ENCODE measurements at places on chromosomes 5 and 9. TPM values are rescaled to one million over a fixed set of nuclear protein-coding genes. Genes with fewer than 3 reads are reported as not detected.
A peak's percentile ranks its signal among the peaks of the same experiment; 100 is the strongest.

DNA sequence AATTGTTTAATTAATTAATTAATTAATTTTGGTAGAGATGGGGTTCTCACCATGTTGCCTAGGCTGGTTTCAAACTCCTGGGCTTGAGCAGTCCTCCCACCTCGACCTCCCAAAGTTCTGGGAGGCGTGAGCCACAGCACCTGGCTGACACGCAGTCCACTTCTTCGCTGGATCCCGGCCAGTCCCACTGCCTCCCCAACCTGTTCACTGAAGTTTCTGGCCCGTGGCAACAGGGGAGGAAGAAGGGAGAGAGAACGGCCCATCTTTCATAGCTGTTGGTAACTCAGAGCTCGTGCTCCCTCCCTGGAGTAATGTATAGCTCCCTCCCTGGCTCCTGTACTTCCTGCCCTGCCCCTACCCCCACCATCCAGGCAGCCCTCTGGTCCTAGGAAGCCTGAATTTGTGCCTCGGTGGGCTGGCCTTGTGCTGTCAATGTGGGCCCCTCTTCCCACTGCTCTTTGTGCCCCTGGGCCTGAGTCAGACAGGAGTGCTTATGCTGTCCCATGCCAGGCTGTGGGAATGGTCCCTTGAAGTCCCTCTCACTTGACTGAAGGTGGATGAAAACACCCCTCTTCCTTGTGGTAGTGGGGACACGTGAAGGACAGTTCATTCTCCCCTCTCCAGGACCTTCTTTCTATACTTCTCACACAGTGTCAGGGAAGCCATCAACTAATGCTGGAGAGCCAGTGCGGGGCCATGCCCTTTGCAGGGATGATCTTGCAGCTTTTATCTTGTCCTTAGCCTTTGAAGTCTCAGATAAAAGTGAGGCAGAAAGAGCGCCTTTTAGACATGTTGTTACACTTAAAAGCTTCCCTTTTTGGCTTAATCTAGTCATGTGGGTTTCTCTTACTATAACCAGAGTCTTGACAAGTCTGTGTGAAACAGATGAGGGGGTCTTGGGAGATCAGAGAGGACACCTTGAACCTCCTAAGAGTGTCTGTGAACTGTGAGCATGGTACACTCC, 38.1 kb downstream of the ANGPTL2 start:
- no peaks in the 10 kb centered on the region for H3K36me3 ChIP-seq
- no peak overlapping the region for H3K4me3 ChIP-seq
- no peak overlapping the region for H3K27ac ChIP-seq

DNA sequence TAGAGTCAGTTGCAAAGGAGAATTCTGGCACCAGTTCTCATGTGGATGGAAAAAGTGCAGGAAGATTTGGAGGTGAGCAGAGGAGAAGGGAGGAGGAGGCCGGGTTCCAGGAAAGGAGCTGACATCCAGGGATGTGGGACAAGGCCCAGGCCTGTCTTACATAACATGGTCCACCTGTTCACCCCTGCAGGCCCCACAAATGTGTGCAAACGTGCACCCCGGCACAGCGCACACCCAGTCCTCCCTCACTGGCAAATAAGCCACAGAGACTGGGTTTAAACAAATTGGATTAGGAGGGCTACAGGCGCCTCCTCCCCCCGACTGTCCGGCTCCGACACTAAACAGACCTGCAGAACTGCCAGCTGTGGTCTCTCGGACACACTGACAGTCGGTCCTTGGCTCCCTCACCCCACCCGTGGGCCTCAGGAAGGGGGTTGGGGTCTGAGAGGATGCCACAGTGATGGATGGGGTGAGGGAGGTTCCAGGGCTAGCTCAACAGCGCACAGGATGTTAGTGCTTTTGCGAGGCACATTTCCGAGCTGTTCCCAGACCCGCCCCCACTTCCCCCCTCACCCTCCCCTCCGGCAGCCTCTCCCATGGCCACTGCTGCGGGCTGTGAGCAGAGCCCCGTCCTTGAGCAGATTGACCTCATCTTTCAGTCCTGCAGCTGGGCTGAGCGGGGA, 43.4 kb upstream of the IL17B start:
- H3K27me3 ChIP-seq = no peaks in the 10 kb centered on the region
- no peak for DNase-seq
- peak overlapping the region; percentile 80 for H3K27ac ChIP-seq
- H3K36me3 ChIP-seq = no peaks in the 10 kb centered on the region

DNA sequence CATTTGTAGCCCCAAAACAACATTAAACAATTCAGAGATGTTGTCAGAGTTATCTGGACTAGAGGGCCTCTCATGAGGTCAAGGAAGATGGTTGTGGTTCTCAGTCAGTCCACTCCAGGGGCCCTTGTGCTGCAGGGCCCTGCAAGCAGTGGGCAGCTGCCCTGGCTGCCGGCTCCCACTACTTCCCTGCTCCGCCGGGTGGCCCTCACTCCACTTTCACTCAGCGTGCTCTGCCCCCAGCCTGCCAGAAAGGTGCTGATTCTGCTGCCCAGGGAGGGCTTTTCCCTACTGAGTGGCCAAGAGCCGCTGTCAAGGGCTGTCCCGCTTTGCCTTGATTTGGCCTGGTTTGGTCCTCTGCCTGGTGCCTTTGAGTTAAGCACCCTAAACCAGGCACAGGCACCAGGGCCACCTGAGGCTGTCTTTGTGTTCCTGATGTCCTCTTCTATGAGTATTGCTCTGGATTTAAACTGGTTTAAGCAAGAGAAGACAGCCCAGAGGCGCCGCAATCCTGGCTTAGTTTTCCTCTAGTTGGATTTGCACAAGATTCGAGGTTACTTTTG, 117.2 kb downstream of the GADD45G start:
- H3K27me3 ChIP-seq = no peaks in the 10 kb centered on the region
- no peak overlapping the region for H3K4me3 ChIP-seq
- no peaks in the 10 kb centered on the region for H3K4me1 ChIP-seq

DNA sequence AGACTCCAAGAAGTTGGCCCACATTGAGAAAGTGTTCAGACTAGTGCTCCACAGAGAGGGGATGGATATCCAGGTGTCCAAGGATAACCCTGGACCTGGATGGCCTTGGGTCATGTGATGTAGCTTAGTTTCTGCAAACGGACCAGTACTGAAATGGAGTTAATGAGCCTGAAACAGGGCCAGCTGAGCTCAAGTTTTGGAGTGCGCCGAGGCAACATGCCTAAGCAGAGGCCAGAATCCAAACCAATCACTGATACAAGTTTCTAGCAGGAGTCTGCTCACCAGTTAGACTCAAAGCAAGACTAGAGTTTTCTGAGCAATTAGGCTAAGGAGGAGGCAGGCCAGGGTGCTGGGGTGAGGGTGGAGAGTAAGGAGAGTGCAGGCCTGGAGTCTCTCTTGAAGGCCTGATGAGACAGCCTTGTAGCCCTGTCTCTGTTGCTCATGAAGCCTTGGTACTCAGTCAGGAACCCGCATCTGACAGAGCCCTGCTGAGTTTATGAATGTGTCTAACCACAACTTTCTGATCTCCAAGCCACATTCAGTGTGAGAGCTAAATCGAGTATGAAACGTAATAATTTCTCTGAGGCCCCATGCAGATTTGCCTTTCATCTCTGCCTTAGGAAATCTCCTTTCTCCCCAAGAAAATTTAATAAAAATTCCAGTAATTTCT, 68.9 kb upstream of the EQTN start:
- H3K27me3 ChIP-seq = no peaks in the 10 kb centered on the region
- H3K4me1 ChIP-seq = peaks cover 31% of the 10 kb centered on the region
- DNase-seq = peak; percentile 84
- no peaks in the 10 kb centered on the region for H3K36me3 ChIP-seq

GRCh38 chr5:38193015-38193581, 65.3 kb upstream of the EGFLAM start:
- no peaks in the 10 kb centered on the region for H3K4me1 ChIP-seq
- H3K36me3 ChIP-seq = no peaks in the 10 kb centered on the region
- H3K27ac ChIP-seq = no peak overlapping the region
- H3K4me3 ChIP-seq = no peak overlapping the region
- no peaks in the 10 kb centered on the region for H3K27me3 ChIP-seq
- DNase-seq = no peak

GRCh38 chr5:136205061-136205702, 12.2 kb upstream of the SMIM32 start:
- no peak for DNase-seq
- peaks cover 33% of the 10 kb centered on the region for H3K27me3 ChIP-seq
- no peaks in the 10 kb centered on the region for H3K4me1 ChIP-seq
- no peaks in the 10 kb centered on the region for H3K36me3 ChIP-seq
- no peak overlapping the region for H3K27ac ChIP-seq

DNA sequence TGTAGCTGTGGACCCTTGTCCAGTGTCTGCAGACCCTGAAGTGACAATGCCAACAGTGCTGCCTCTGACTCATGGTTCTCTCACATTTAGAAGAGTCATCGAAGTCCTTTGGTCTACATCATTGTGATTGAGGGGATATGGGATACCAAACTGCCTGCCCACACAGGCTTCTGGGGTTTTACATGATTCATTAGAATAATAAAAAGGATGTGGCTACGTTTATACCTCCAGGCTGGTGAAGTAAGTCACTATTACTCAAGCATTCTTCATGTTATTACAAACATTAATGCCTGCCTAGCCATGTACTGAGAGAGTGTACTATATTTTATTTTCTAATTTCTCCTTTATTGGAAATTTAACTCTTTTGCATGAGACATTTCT, 365.7 kb downstream of the SPATA31D1 start:
- no peak overlapping the region for H3K27ac ChIP-seq
- no peak for DNase-seq
- H3K36me3 ChIP-seq = no peaks in the 10 kb centered on the region
- H3K4me3 ChIP-seq = no peak overlapping the region

DNA sequence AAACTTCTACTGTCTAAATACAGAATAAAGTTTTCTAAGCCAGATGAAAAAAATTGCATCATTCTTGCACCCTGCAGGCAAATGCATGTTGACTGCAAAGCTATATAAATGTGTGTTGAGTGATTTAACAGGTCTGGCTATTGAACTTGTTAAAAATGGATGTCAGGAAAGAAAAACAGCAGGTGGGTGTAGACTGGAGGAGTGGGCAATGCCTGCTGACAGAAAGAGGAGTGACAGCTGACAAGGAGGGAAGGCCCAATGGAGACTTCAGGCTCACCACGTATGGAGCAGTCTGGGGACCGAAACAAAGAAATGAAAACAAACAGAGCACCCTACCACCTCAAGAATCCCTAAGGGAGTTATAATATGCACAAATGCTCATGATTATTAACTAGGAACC, 127.8 kb downstream of the GRIA1 start:
- H3K4me1 ChIP-seq = no peaks in the 10 kb centered on the region
- no peaks in the 10 kb centered on the region for H3K27me3 ChIP-seq

DNA sequence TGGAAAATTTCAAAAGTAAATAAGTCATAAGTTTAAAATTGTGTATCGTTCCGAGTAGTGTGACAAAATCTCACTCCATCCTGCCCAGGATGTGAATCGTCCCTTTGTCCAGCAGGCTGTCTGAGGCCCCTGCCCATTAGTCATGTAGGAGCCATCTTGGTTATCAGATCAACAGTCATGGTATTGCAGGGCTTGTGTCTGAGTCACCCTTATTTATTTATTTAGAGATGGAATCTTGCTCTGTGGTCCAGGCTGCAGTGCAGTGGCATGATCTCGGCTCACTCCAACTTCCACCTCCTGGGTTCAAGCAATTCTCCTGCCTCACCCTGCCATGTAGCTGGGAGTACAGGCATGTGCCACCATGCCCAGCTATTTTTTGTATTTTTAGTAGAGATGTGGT, 30.2 kb downstream of the ITGA2 start:
- no peak for DNase-seq
- H3K27me3 ChIP-seq = no peaks in the 10 kb centered on the region
- no peaks in the 10 kb centered on the region for H3K36me3 ChIP-seq
- no peak overlapping the region for H3K4me3 ChIP-seq
- H3K4me1 ChIP-seq = no peaks in the 10 kb centered on the region

- H3K4me3 ChIP-seq = no peak overlapping the region
- H3K4me1 ChIP-seq = no peaks in the 10 kb centered on the region
- H3K36me3 ChIP-seq = no peaks in the 10 kb centered on the region
- no peaks in the 10 kb centered on the region for H3K27me3 ChIP-seq
- peak; percentile 59 for DNase-seq
- no peak overlapping the region for H3K27ac ChIP-seq
Observed at GRCh38 chr5:76641514-76642120, 18.4 kb upstream of the F2RL2 start.

Gene PCDHB4
- 0.09 TPM for total RNA-seq

DNA sequence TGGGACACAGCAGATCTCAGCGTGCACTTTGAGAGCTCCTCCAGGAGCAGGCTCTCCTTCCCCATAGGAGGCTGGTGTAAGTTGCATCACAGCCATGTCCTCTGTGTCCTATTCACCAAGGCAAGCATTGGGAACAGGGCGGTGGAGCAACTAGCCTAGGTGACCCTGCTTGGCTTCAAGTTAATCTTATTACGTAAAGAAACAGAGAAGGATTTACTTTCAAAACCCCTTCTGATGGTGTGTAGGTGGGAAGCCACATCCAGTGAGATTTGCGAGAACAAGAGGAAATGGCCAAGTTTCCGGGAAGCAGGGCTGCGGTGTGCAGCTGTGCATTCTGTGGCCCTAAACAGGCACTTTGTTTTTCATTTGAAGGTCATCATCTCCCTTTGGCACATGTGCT, 80.2 kb downstream of the TRIO start:
- no peak for DNase-seq
- no peak overlapping the region for H3K4me3 ChIP-seq
- peaks cover 79% of the 10 kb centered on the region for H3K4me1 ChIP-seq
- peak overlapping the region; percentile 13 for H3K27ac ChIP-seq

GRCh38 chr5:119280380-119280779, 75.4 kb upstream of the TNFAIP8 start:
- H3K4me3 ChIP-seq = no peak overlapping the region
- H3K36me3 ChIP-seq = peaks cover 47% of the 10 kb centered on the region
- no peaks in the 10 kb centered on the region for H3K27me3 ChIP-seq
- peaks cover 75% of the 10 kb centered on the region for H3K4me1 ChIP-seq
- no peak overlapping the region for H3K27ac ChIP-seq

DNA sequence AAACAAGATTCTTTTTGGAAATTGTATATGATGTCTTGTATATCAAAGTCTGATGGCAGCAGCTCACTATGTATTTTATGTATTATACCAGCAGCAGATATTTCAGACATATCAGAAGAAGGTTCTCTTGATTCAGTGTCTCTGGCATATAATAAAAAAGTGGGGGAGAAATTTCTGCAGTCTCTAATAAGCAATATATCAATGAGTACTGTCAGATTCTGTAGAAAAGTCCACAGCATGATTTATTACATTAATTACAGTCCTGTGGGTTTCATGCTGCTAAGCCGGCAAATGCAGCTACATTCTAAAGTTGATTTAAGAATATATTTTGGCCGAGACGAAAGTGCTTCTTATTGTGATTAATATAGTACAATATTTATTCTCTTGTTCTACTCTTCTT, 113.1 kb downstream of the KIAA1958 start:
- no peak overlapping the region for H3K27ac ChIP-seq
- H3K4me1 ChIP-seq = no peaks in the 10 kb centered on the region
- DNase-seq = no peak
- no peaks in the 10 kb centered on the region for H3K36me3 ChIP-seq

Data from thymus (tissue), 14 donors.